ENCODE measurements at places on chromosomes 7 and 10.

DNA sequence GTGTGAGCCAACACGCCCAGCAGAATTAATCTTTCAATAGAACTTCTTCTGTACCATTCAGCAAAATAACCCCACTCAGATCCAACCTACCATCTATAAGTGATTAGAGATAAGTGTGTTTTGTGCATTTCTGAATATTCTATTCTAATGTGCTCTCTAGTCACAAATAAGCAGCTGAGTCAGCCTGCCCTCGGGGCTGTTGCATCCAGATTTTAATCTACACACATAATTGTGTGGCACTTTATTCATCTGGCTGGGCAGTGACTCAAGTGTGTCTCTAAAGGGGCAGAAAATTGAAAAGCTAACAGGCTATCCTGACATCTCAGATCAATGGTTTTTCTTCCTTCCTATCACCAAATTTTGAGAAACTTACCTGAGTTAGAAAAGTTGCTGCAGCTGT, 60.3 kb downstream of the PRR15 start:
- no peak for DNase-seq

- no peak for DNase-seq
Measured at GRCh38 chr7:150735596-150736358, 1.4 kb upstream of the GIMAP5 start.

DNA sequence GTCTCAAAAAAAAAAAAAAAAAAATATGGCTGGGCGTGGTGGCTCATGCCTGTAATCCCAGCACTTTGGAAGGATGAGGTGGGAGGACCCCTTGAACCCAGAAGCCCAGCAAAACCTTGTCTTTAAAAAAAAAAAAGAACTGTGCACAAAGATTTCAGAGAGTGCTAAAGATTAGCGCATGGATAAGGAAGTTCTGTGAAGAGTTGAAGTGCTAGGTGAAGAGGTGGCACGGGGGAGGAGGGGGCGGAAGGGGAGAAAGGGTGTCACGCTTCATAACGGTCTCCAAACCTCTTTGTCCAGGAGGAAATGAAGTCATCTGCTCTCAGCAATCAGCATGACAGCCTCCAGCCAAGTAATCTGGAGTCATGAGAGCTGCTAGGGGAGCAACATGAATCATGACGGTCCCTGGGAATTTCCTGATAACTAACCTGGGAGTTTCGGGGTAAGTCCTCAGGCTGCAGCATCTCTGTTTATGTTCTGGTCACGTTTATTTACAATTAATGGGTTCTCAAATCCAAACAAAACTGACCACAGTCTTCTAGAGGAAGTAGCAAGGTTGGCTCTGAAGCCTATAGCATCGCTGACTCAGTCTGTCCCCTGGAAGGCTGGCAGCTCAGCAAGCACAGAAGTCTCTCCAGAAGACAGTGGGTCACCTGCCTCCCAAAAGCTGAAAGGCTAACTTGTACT, 1.9 kb upstream of the PLAU start:
- DNase-seq = peak; percentile 48

DNA sequence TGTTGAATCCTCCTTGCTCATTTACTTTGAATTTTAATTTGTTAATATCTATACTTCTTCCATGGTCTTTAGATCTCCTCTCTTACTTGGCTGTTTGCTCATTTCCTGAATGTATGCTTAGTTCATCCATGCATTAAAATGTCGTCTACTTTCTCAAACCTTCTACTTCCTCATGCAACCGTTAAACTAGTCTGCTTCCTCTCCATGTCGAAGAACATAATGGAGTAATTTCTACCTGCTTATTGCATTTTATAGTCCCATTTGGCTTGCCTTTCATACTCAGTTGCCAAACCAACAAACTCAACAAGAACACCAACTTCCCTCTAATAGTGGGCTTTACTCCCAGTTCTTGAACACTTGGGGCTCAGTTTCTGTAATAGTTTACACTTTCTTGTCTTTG, 43.8 kb upstream of the SEMA3D start:
- no peak for DNase-seq

GRCh38 chr7:45224832-45225231, 67.2 kb downstream of the RAMP3 start:
- DNase-seq = no peak

- no peak for DNase-seq
Measured at GRCh38 chr10:118116715-118117449, 70.1 kb upstream of the RAB11FIP2 start.

DNA sequence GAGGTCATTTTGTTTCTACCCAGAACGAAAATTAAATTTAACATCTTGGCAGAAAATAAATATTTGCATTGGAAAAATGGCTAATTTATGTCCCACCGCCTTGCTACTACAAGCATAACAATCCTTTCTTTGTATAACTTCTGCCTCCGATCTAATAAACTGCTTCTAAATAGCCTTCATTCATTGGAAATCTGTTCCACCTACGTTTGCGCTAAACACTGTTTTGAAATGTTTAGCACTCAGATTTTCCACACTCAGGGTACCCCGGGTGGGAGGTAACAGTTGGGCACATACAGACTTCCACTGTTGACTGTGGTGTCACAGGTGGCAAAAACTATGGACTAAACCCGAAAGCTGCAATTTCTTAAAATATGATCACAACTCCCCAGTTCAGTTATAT, 96.4 kb downstream of the FGFR2 start:
- no peak for DNase-seq

GRCh38 chr7:108094933-108095710, 35.0 kb downstream of the LAMB4 start:
- DNase-seq = no peak

DNA sequence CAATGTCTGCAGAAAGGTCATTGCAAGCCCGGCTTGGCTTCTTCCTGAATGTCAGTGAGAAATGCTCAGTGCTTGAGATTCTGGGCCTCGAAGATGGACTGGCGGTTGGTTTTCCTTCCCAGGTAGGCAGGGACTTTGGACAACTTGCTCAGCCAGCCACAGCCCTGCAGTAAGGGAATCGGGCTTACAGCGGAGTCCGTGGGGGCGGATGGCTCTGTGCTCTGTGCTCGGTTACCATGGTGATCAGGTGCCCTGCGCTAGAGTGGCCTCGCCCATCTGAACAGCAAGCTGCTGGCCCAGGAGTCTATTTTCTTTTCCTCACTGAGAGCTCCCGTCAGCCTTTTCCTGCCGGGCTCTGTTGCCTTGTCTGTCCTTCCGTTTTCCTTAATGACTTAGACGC, 77.8 kb upstream of the SH2B2 start:
- DNase-seq = no peak

GRCh38 chr10:133278577-133279265, 2.1 kb upstream of the ADAM8 start:
- DNase-seq = no peak

DNA sequence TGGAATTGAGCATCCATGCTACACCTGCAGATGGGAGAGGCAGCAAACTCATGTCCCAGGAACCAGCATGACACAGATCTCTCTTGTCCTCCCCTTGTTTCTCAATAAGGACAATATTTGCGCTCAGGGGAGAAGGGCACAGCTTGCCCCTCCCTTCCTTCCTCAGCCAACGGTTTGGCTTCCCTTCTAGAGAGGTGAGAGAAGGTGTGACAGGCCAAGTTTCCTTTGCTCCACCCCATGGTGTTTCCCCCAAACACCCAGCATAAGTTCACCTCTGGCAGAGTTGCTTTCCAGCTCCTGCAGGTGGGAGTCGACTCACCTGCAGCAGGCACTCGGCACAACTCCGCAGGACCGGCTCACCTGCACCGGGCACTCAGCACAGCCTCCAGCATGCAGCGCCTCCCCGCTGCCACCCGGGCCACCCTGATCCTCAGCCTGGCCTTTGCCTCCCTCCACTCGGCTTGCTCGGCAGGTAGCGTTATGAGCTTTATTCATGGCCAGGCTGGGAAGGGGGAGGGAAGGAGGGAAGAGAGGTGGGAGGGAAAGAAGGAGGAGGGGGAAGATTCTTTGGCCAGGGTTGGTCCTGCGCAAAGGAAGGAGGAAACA, at the start of the genes ATP6V0A4 and TMEM213:
Gene ATP6V0A4 (minus strand): TSS at position 482 of the 606 bp plus-strand sequence. CDS start 26,949 bp downstream, outside the sequence.
Gene TMEM213 (plus strand): TSS at position 280 of the 606 bp plus-strand sequence. CDS start 111 bp downstream, at position 391.
- DNase-seq = no peak

- DNase-seq = no peak
Measured at GRCh38 chr7:15086862-15087261, 184.3 kb upstream of the DGKB start.

DNA sequence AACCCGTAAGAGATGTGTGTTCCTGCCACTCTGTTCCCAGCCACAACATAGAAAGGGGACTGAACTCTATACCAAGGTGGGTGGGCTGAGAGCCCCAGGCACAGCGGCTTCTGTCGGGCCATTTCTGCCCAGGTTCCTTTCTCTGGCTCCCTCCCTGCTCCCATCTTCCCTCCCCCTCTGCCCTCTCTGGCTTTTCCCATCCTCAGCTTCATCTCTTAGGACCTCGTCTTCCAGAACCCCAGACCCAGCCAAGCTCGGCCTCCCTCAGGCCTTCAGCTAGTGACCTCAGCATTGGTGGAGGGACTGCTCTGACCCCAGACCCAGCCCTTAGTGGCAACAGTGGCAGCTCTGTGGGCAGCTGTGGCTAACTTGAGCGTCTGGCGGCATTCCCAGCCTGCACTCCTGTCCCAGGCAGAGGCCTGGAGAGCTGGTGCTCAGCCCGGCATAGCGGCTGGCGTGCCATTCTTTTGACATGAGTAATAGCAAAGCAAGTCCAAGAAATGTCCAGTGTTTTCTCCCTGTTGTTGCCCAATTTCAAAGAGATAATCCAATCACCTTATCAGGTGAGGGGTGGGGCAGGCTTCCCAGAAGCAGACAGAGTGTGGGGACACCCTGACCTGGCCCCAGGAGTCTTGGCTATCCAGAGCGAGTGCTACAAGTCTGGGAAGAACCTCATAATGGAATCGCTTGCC, 15.9 kb downstream of the PTPRE start:
- no peak for DNase-seq

- DNase-seq = no peak
Measured at GRCh38 chr7:81030472-81030871, 111.6 kb upstream of the SEMA3C start.

Measured in stimulated activated CD4-positive, alpha-beta T cell treated with anti-CD3 and anti-CD28 coated beads, Interleukin-1b, Interleukin-23, amount 100 ng/mL, for 1 hour (primary cell).